ENCODE measurements at places on chromosomes 5 and 9. TPM values are rescaled to one million over a fixed set of nuclear protein-coding genes. Genes with fewer than 3 reads are reported as not detected.

DNA sequence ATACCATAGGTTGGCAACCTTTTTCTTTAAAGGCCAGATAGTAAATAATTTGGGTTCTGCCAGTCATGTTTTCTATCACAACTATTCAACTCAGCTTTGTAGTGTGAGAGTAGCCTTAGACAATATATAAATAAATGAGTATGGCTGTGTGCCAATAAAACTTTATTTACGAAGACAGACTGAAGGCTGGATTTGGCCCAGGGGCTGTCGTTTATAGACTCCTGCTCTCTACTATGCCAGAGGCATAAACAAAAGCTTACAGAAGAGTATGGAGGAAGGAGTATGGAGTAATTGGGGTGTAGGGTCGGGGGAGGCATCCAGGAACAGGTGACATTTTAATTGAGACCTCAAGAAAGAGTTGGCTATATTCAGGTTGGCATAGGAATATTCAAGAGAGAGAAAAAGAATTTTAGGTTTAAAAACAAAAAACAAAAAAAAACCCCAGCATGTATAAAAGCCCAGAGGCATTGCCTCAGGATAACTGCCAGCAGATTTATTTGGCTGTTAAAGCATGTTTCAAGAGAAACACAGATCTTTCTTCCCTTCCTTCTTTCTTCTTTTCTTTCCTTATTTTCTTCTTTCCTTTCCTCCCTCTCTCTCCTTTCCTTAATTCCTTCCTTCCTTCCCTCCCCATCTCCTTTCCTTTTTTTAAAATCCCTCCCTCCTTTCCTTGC is 39.9 kb downstream of the SLIT3 start:
- no peaks in the 10 kb centered on the region for H3K4me1 ChIP-seq
- DNase-seq: no peak
- no peak overlapping the region for H3K4me3 ChIP-seq
- no peaks in the 10 kb centered on the region for H3K36me3 ChIP-seq
- H3K27ac ChIP-seq: no peak overlapping the region

DNA sequence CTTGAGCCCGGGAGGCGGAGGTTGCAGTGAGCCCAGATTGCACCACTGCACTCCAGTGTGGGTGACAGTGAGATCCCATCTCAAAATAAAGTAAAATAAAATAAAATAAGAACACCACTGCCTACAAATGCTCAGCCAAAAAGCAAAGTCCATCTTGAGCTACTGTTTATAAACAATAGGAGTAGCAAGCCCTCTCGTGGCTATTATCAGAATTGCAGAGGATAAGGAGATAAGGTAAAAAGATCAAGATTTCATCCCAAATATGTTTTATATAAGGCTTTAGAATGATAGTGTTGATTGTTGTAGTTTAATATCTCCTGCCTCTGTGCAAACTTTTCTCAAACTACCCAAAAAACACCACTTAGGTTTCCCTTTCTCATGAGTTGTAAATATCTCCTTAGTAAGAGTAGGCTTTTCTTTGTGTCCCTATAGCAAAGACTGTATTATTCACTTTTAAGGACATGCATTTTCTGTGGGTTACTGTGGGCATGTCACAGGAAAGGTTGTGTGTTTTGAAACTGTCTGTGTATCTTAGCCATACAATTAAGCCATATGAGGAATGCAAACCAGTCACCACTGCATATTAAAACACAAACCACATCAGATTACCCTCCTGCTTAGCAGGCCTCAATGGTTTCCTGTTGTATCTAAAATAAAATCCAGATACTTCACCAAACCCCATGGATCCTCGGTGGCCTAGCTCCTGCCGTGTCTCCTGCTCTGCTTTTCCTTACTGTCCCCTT is 31.8 kb upstream of the CKS2 start:
- no peak overlapping the region for H3K4me3 ChIP-seq
- no peaks in the 10 kb centered on the region for H3K27me3 ChIP-seq
- no peaks in the 10 kb centered on the region for H3K4me1 ChIP-seq
- no peaks in the 10 kb centered on the region for H3K36me3 ChIP-seq
- H3K27ac ChIP-seq: no peak overlapping the region

GRCh38 chr9:121210536-121210935 is 8.9 kb upstream of the RAB14 start:
- H3K4me3 ChIP-seq: no peak overlapping the region
- H3K27me3 ChIP-seq: no peaks in the 10 kb centered on the region
- no peak for DNase-seq
- no peaks in the 10 kb centered on the region for H3K36me3 ChIP-seq
- no peak overlapping the region for H3K27ac ChIP-seq

DNA sequence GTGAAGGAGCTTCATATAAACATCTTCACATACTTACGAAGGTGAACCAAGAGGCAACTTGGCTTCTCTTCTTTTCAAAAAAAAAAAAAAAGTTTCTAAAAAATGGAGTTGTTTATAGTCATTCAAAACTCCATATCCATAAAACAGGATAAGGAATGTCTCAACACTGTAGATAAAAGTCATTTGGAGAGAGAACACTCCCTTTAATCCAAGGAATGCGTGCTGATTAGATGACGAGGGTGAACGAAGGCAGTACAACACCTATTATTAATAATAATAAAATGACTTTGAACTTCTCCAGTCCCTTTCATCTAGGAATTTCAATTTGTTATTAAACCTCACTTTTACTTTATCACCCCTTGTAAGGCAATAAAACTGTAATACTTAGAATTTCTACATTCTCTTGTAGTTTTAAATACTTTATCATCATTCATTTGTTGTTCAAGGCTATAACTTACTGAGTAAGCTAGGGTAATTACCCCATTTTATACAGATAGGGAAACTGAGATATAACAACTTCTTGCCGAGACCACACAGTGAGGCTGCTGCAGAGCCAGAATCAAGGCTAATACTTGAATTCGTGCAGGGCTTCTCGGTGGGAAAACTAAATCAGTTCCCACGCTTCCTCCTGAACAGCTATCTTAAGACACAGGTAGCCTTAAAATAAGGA is 377.1 kb downstream of the EFNA5 start:
- H3K27me3 ChIP-seq: no peaks in the 10 kb centered on the region
- no peak for DNase-seq
- H3K4me1 ChIP-seq: peaks cover 14% of the 10 kb centered on the region
- H3K36me3 ChIP-seq: no peaks in the 10 kb centered on the region
- H3K4me3 ChIP-seq: no peak overlapping the region

GRCh38 chr9:4955836-4956235 is 29.2 kb upstream of the JAK2 start:
- H3K27ac ChIP-seq: no peak overlapping the region
- no peaks in the 10 kb centered on the region for H3K36me3 ChIP-seq
- no peak overlapping the region for H3K4me3 ChIP-seq
- H3K4me1 ChIP-seq: no peaks in the 10 kb centered on the region
- no peak for DNase-seq

DNA sequence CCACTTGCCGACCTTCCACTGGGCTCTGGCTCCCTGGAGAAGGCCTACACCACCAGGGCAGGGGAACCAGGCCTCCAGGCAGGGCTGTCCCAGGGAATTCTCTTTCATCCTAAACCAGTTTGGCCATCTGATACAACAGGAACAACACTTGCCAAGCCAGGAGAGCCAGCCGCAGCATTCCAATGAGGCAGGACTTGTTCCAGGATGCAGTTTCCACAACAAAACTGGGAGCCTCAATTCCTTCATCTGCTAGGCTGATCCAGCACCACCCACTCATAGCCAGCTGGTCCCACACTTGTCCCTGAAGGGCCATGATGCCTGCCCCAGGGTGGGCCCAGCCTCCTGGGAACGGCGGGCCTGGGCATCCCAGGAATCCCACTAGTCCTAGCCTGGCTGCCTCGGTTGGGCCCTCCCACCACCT is 26.0 kb downstream of the BICD2 start:
- no peaks in the 10 kb centered on the region for H3K36me3 ChIP-seq
- peaks cover 79% of the 10 kb centered on the region for H3K4me1 ChIP-seq
- H3K27ac ChIP-seq: peak overlapping the region; percentile 63
- no peak for DNase-seq
- no peaks in the 10 kb centered on the region for H3K27me3 ChIP-seq

GRCh38 chr5:59346514-59346913 is 547.0 kb downstream of the PDE4D start:
- no peak for DNase-seq
- H3K4me3 ChIP-seq: no peak overlapping the region
- H3K27ac ChIP-seq: no peak overlapping the region
- H3K27me3 ChIP-seq: no peaks in the 10 kb centered on the region
- no peaks in the 10 kb centered on the region for H3K36me3 ChIP-seq

DNA sequence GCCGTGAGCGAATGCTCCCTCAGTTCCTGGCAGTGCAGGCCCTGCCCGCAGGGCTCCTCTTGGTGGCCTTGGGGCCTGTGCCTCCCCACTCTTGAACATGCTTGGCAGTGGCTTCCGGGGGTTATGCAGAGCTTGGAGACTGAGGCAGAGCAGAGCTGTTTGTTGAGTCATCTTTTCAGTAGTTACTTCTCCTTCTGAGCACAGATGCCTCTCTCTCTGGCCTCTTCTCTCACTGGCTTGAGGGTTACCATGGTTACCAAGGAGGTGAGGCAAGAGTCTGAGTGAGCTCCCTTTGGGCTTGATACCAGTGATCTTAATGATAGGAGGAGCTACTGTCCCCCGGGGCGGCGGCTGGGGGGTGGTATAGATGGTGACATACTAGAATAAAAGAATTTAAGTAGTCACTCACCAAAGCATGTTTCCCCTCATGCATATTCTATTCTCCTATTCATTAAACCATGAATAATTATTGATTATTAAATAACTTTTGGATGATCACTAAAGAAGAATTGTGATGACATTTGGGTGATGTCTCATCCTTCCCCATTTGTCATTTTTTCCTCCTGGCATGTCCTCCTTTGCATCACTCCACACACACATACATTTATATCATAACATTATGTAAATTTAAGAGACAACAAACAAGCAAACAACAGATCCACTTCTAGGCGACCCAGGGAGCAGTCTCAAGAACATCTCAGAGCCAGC is 111.1 kb downstream of the ARHGAP26 start:
- peaks cover 13% of the 10 kb centered on the region for H3K36me3 ChIP-seq
- no peaks in the 10 kb centered on the region for H3K27me3 ChIP-seq
- no peak overlapping the region for H3K4me3 ChIP-seq
- no peak for DNase-seq
- H3K27ac ChIP-seq: no peak overlapping the region
- H3K4me1 ChIP-seq: peaks cover 46% of the 10 kb centered on the region

- DNase-seq: no peak
- no peaks in the 10 kb centered on the region for H3K4me1 ChIP-seq
- H3K36me3 ChIP-seq: no peaks in the 10 kb centered on the region
- no peak overlapping the region for H3K4me3 ChIP-seq
- H3K27me3 ChIP-seq: no peaks in the 10 kb centered on the region
- H3K27ac ChIP-seq: no peak overlapping the region
Observed at GRCh38 chr5:136891175-136891972, 526.0 kb upstream of the TRPC7 start.

DNA sequence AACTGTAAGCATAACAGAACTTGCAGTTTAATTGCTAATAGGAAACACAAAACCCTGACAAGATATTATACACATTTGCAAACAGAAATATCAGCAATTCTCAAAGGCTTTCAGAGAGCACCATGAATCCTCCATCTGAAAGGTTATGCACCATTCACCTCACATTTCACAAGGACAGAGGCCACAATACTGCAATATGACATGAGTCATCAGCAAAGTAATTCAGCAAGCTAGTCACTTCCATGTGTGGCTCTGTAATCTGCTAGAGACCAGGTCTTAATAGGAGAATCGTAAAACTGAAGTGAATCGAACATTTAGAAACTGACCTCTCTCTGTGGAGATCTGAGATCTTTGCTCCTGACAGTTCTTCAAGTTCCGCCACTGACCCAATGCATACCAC is 28.3 kb downstream of the IARS1 start:
- H3K4me1 ChIP-seq: no peaks in the 10 kb centered on the region
- H3K4me3 ChIP-seq: no peak overlapping the region
- H3K27me3 ChIP-seq: no peaks in the 10 kb centered on the region
- H3K36me3 ChIP-seq: peaks cover 100% of the 10 kb centered on the region
- no peak overlapping the region for H3K27ac ChIP-seq

- H3K4me1 ChIP-seq: peaks cover 31% of the 10 kb centered on the region
- H3K36me3 ChIP-seq: no peaks in the 10 kb centered on the region
- H3K4me3 ChIP-seq: peak overlapping the region; percentile 25
Observed at GRCh38 chr9:121568343-121569265, 69.0 kb upstream of the GGTA1 start.

GRCh38 chr5:95759005-95759404 is 27.9 kb downstream of the RHOBTB3 start:
- DNase-seq: no peak
- no peaks in the 10 kb centered on the region for H3K27me3 ChIP-seq
- peaks cover 37% of the 10 kb centered on the region for H3K4me1 ChIP-seq

DNA sequence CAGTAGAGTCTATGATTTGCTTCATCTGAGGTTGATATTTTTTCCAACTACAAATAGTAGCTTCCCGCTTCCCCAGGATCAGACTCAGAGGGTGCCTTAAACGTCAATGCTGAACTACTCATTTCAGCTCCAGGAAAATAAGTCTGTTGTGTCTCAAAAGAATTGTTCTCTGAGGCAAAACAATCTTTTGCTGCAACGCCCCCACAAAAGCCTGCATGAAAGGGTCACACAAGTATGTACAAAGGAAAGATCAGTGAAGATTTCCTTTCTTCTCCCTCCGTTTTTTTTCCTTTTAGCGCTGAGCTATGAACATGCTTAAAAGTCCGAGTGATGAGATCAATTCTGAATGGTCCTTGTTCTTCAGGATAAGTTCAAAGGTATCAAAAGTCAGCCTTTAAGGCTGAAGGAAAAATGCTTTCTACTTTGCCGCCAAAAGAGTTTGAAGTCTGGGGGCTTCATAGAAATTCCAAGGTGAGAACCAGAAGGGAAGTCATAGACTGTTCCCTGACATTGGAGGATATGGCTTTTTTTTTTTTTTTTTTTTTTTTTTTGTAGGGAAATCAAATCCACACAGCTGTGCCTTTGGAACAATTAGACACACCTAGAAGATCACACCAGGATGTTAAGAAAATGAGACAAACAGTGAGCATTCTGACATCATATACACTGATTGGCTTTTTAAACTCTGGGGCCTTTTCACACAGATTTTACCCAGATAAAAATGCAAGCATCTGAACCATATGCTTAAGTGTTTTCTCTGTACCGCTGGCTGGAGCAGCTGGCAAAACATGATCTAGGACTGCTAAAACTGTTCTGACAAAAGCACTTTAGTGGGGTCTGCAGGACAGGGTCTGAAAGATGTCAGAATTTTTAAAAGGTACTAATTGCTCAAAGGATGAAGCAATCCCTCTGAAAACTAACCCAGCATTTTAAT is 329.3 kb downstream of the ENC1 start:
- no peak for DNase-seq
- no peak overlapping the region for H3K4me3 ChIP-seq
- peaks cover 5% of the 10 kb centered on the region for H3K4me1 ChIP-seq

DNA sequence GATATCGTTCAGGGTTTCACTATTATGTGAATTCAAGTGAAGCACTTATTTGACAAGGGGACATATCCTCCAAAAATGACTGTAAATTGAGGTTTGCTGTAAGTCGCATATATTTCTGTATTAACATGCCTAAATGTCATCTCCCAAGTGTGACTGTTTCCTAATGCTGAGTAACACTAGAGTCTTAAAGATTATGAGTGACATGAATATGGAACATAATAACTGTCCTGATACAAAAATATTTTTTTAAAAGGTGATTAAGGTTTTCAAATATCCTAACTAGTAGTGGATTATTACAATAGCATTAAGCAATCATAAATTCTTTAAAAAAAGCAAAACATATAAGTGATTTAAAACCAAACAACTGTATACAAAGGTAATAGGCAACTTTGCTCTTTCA is 3.6 kb downstream of the NFIB start:
- peak overlapping the region; percentile 59 for H3K27ac ChIP-seq
- no peaks in the 10 kb centered on the region for H3K36me3 ChIP-seq
- DNase-seq: no peak
- no peaks in the 10 kb centered on the region for H3K27me3 ChIP-seq
- H3K4me3 ChIP-seq: peak overlapping the region; percentile 71
- H3K4me1 ChIP-seq: peaks cover 3% of the 10 kb centered on the region

Gene EXOSC3
- 34.6 TPM for total RNA-seq

Gene SPINK6
- total RNA-seq: not detected

Gene ZNF883
- total RNA-seq: 0.89 TPM

Gene SIT1
- 1.5 TPM for total RNA-seq

Gene PTBP3
- total RNA-seq: 94.9 TPM

Gene TJP2
- 124 TPM for total RNA-seq

Gene TIMD4
- total RNA-seq: not detected
